Naive thymus-derived CD4-positive, alpha-beta T cell (primary cell): ENCODE measurements at places on chromosomes 2 and 18. TPM values are rescaled to one million over a fixed set of nuclear protein-coding genes. Genes with fewer than 3 reads are reported as not detected.

- no peak for DNase-seq
- no peaks in the 10 kb centered on the region for H3K36me3 ChIP-seq
- no peaks in the 10 kb centered on the region for H3K27me3 ChIP-seq
- no peaks in the 10 kb centered on the region for H3K4me1 ChIP-seq
- H3K27ac ChIP-seq, result no peak overlapping the region
Observed at GRCh38 chr2:126704434-126705160, 48.6 kb downstream of the GYPC start.

DNA sequence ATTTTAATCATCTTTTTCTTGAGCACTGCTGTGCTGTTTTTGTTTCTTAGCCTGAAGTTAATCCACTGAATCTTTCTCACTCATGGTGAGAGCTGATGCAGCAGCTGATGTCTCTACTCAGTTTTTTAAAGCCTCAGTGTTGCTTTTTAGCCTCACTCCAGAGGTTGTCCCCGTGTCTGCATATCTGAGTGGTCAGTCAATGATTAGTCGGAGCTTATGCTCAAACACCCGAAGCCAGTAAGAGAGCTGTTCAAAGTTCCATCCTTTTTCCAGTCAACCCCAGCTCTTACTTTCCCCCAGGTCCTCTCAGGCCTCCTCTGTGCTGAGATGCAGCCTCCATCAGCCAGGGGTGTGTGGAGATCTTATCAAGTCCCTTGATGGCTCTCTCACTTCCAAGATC is 81.1 kb downstream of the MBOAT2 start:
- no peaks in the 10 kb centered on the region for H3K36me3 ChIP-seq
- no peak overlapping the region for H3K27ac ChIP-seq
- H3K27me3 ChIP-seq, result no peaks in the 10 kb centered on the region

DNA sequence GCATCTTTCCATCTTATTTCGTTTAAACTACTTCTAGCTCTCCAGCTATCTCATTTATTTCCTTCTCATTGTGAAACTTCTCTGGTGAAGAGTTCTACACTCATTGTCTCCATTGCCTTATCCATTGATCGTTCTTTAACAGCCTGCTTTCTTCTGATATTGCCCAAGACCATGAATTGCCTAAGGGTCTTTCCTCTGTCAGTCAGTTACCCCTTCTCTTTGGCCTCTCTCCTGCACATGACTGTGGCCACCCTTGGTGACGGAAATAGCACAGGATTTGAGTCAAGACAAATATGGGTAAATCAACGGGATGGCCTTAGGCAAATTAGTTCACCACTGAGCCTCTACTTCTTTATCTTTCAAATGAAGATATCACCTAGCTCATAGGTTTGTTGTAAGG is 26.6 kb downstream of the NHEJ1 start:
- no peaks in the 10 kb centered on the region for H3K4me1 ChIP-seq
- no peak for DNase-seq
- H3K27me3 ChIP-seq, result no peaks in the 10 kb centered on the region
- H3K27ac ChIP-seq, result no peak overlapping the region
- no peak overlapping the region for H3K4me3 ChIP-seq
- H3K36me3 ChIP-seq, result no peaks in the 10 kb centered on the region

GRCh38 chr2:109711230-109712122 is 82.6 kb upstream of the RGPD5 start:
- no peak overlapping the region for H3K4me3 ChIP-seq
- no peaks in the 10 kb centered on the region for H3K4me1 ChIP-seq
- H3K36me3 ChIP-seq, result no peaks in the 10 kb centered on the region
- no peak for DNase-seq

- no peak overlapping the region for H3K27ac ChIP-seq
- no peak overlapping the region for H3K4me3 ChIP-seq
- no peaks in the 10 kb centered on the region for H3K36me3 ChIP-seq
- DNase-seq, result no peak
- no peaks in the 10 kb centered on the region for H3K4me1 ChIP-seq
Observed at GRCh38 chr2:169285531-169286235, 76.7 kb downstream of the LRP2 start.

DNA sequence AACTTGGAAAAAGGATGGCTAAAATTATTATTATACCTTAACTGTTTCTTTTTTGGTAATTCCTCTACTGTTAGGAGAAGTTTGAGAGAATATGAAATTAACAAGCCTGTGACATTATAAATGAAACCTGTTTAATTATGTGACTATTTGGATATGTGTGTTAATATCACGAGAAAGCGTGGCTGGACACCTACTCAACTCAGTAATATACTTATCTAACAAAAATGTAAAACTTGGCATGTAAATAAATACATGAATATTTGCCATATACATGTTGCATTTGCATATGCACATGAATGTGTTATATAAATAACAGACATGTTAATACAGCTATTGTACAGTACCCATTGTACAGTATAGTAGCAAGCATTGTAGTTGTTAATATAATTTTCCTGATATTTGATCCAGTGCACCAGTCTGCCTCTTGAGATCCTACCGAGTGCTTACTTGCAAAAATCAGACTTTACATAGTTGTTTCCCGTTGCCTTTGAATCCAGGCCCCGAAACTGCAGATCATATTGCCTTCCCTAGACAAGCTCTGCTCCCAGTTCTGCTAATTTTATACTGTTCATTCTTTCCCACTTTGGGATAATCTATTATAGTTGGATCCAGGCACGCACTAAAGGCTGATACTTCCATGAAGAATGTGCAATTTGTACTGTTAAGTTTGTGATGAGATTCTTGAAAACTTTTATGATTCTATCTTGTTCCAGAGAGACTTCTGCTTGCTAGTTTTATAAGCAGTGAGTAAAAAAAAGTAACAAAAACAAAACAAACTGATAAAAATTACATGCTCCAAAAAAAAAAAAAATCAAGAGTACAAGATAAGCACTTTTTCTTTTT is 395.6 kb downstream of the ARHGAP15 start:
- H3K4me1 ChIP-seq, result no peaks in the 10 kb centered on the region
- no peak overlapping the region for H3K27ac ChIP-seq
- no peak for DNase-seq
- no peaks in the 10 kb centered on the region for H3K27me3 ChIP-seq
- H3K4me3 ChIP-seq, result no peak overlapping the region
- peaks cover 21% of the 10 kb centered on the region for H3K36me3 ChIP-seq

- H3K27ac ChIP-seq, result no peak overlapping the region
- H3K36me3 ChIP-seq, result no peaks in the 10 kb centered on the region
- no peaks in the 10 kb centered on the region for H3K4me1 ChIP-seq
- DNase-seq, result no peak
- H3K27me3 ChIP-seq, result no peaks in the 10 kb centered on the region
Observed at GRCh38 chr18:59927246-59927825, 27.5 kb downstream of the PMAIP1 start.

DNA sequence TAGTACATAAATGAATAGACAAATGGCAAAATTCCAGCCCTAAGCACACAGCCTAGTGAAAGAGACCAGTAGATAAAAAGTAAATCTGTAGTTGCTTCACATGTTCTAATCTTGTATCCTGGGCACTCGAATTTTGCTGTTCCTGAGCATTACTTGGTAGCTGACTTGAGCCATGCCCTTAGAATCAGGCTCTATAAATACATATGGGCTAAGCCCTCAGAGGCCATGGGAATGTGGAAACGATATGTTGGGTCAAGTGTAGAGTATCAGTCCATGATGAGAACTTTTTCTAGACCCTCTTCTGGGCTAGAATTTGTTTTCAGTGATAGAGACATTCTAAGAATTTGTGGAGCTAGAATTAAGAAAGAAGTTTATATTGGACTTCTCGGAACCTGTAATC is 21.9 kb downstream of the ELAC1 start:
- no peaks in the 10 kb centered on the region for H3K4me1 ChIP-seq
- DNase-seq, result no peak
- no peak overlapping the region for H3K27ac ChIP-seq
- no peak overlapping the region for H3K4me3 ChIP-seq
- peaks cover 16% of the 10 kb centered on the region for H3K36me3 ChIP-seq
- H3K27me3 ChIP-seq, result no peaks in the 10 kb centered on the region

DNA sequence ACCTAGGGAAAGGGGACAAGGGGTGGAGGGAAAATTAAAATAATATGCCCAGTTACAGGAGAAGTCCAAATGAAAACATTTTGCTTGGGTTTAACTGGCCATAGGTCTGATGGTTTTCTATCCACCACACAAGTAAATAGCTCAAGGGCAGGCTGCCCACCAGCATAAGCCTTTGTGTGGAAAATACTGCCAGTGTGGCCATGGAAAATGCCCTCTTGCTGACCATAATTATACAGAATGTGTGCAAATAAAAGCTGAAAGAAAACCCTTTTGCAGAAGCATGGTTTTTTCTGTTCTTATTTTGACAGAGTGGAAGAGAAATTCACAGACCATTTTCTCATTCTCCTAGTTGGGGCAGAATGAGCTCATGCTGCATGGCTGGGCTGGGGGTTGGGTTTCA is 111.3 kb upstream of the SIX2 start:
- no peak overlapping the region for H3K4me3 ChIP-seq
- no peak overlapping the region for H3K27ac ChIP-seq
- no peaks in the 10 kb centered on the region for H3K36me3 ChIP-seq
- no peaks in the 10 kb centered on the region for H3K27me3 ChIP-seq
- DNase-seq, result no peak
- no peaks in the 10 kb centered on the region for H3K4me1 ChIP-seq

GRCh38 chr2:129240061-129240460 is 739.4 kb upstream of the RAB6C start:
- DNase-seq, result no peak
- H3K36me3 ChIP-seq, result no peaks in the 10 kb centered on the region
- H3K4me1 ChIP-seq, result no peaks in the 10 kb centered on the region

- H3K4me1 ChIP-seq, result no peaks in the 10 kb centered on the region
Observed at GRCh38 chr2:167132906-167133555, 244.8 kb downstream of the XIRP2 start.

Gene PRKAG3
- total RNA-seq, result not detected

Gene SERPINB4
- not detected for total RNA-seq

Gene PCARE
- not detected for total RNA-seq

Gene RESP18
- total RNA-seq, result not detected

Gene CERKL
- not detected for total RNA-seq

Gene NXPH2
- not detected for total RNA-seq
